ENCODE measurements at places on chromosomes 6 and 20. TPM values are rescaled to one million over a fixed set of nuclear protein-coding genes. Genes with fewer than 3 reads are reported as not detected.

GRCh38 chr6:43935921-43936439, 166.0 kb downstream of the VEGFA start:
- H3K27ac ChIP-seq: peak overlapping the region; percentile 6
- no peak for DNase-seq
- H3K36me3 ChIP-seq: peaks cover 4% of the 10 kb centered on the region
- H3K4me1 ChIP-seq: peaks cover 9% of the 10 kb centered on the region

GRCh38 chr6:149235130-149235561, 82.4 kb upstream of the TAB2 start:
- no peaks in the 10 kb centered on the region for H3K27me3 ChIP-seq
- no peaks in the 10 kb centered on the region for H3K36me3 ChIP-seq
- no peak overlapping the region for H3K4me3 ChIP-seq
- H3K27ac ChIP-seq: no peak overlapping the region
- DNase-seq: no peak
- H3K4me1 ChIP-seq: no peaks in the 10 kb centered on the region

- H3K36me3 ChIP-seq: no peaks in the 10 kb centered on the region
- H3K27ac ChIP-seq: no peak overlapping the region
Observed at GRCh38 chr6:16947375-16948015, 154.4 kb upstream of the STMND1 start.

DNA sequence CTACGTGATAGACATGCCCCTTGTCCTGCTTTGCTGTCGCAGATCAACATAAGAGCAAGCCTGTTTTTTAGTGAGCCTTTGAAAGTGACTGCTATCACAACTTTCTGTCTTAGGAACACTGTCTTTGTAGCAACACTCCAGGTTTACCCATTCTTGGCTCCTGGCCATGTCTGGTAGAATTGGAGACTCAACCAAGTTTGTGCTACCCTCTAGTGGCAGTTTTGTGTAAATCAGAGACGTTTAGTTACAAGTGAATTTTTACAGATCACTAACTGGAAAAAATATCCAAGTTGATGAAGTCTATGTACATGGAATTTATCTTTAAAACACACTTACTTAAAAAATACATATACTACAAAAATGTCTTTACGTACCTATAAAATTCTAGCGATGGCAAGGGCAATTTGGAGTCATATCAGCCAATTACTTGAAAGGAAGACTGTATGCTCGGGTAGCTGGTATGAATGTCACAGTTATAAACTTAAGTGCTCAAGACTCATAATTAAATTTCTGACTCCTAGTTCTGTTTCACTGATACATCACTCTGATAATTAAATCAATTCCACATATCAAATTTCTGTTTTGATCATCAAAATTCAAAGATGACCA, 101.4 kb downstream of the ADGB start:
- DNase-seq: no peak
- no peaks in the 10 kb centered on the region for H3K4me1 ChIP-seq
- no peaks in the 10 kb centered on the region for H3K27me3 ChIP-seq
- H3K4me3 ChIP-seq: no peak overlapping the region
- no peak overlapping the region for H3K27ac ChIP-seq
- H3K36me3 ChIP-seq: no peaks in the 10 kb centered on the region

- no peak overlapping the region for H3K27ac ChIP-seq
- DNase-seq: no peak
- peaks cover 7% of the 10 kb centered on the region for H3K4me1 ChIP-seq
- no peak overlapping the region for H3K4me3 ChIP-seq
Observed at GRCh38 chr6:36542041-36542440, 5.2 kb downstream of the STK38 start.

GRCh38 chr20:37233548-37234253, 27.9 kb downstream of the GHRH start:
- peak overlapping the region; percentile 4 for H3K27ac ChIP-seq
- no peak for DNase-seq
- H3K4me3 ChIP-seq: no peak overlapping the region

DNA sequence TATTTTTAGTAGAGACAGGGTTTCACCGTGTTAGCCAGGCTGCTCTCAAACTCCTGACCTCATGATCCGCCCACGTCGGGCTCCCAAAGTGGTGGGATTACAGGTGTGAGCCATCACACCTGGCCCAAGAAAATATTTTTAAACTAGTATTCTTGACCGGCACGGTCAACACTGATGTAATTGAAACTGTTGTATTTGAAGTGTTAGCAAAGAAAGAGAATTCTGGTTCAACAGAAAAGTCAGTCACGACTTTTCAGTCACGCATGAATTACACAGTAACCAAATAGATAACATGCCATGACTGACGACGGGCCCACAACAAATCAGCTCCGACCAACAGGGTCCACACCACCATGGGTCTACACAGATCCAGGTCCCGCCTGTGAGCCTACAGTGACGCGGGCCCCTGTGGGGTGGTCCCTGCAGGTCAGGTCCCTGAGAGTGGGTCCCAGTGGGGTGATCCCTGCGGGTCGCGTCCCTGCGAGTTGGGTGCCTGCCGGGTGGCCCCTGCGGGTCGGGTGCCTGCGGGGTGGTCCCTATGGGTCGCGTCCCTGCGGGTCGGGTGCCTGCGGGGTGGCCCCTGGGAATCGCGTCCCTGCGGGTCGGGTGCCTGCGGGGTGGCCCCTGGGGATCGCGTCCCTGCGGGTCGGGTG, 1.0 kb downstream of the GMEB2 start:
- H3K4me3 ChIP-seq: peak overlapping the region; percentile 72
- no peaks in the 10 kb centered on the region for H3K36me3 ChIP-seq
- DNase-seq: no peak
- peak overlapping the region; percentile 72 for H3K27ac ChIP-seq
- H3K4me1 ChIP-seq: peaks cover 16% of the 10 kb centered on the region

DNA sequence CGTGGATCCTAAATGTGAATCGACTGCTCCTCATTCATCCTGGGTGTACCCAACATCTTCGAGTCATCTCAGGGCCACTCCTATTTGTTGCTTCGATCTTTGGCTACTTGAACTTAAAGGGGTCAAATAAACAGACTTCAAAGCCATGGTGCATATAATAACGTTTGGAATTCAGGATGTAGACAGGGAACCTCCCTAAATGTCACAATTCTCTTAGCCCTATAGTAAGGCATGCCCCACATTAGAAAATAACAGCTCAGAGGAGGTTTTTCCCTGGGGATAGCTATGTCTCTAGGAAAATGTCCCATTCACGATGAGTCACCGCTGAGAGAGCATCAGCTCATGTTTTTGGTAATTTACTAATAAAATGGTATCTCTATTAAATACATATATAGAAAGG, 54.8 kb upstream of the BMP6 start:
- H3K27ac ChIP-seq: no peak overlapping the region
- H3K27me3 ChIP-seq: peaks cover 2% of the 10 kb centered on the region
- no peak overlapping the region for H3K4me3 ChIP-seq
- DNase-seq: no peak

DNA sequence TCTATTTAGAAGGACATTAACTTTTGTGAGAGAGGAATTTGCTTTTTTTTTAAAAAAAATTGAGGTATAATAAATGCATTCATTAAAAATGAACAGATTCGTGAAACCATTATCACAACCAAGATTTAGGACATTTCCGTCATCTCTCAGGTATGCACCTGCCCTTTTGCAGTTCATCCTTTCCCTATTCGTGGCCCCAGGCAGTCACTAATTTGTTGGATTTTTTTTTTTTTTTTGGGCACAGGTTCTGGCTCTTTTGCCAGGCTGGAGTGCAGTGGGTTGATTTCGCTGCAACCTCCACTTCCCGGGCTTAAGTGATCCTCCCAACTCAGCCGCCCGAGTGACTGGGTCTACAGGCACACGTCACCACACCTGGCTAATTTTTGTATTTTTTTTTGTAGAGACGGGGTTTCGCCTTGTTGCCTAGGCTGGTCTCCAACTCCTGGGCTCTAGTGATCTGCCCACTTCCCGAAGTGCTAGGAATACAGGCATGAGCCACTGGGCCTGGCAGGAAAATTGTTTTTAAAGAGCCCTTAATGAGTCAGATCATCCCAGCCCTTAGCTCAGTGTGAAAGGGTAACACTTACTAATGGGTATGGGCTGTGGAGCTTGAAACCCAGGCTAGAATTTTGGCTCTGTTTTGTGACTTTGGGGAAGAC, 9.2 kb downstream of the PHF3 start:
- DNase-seq: no peak
- H3K4me3 ChIP-seq: no peak overlapping the region
- H3K4me1 ChIP-seq: no peaks in the 10 kb centered on the region
- no peaks in the 10 kb centered on the region for H3K36me3 ChIP-seq
- H3K27ac ChIP-seq: no peak overlapping the region

- no peak overlapping the region for H3K27ac ChIP-seq
- H3K4me3 ChIP-seq: no peak overlapping the region
- peaks cover 3% of the 10 kb centered on the region for H3K4me1 ChIP-seq
- DNase-seq: peak; percentile 73
- no peaks in the 10 kb centered on the region for H3K36me3 ChIP-seq
- H3K27me3 ChIP-seq: peaks cover 7% of the 10 kb centered on the region
Observed at GRCh38 chr6:33761922-33762629, 15.4 kb upstream of the IP6K3 start.

GRCh38 chr6:34792605-34793500, 970 bp downstream of the BLTP3A start:
- peak overlapping the region; percentile 97 for H3K27ac ChIP-seq
- peak; percentile 34 for DNase-seq
- H3K36me3 ChIP-seq: peaks cover under 1% of the 10 kb centered on the region
- peak overlapping the region; percentile 93 for H3K4me3 ChIP-seq

DNA sequence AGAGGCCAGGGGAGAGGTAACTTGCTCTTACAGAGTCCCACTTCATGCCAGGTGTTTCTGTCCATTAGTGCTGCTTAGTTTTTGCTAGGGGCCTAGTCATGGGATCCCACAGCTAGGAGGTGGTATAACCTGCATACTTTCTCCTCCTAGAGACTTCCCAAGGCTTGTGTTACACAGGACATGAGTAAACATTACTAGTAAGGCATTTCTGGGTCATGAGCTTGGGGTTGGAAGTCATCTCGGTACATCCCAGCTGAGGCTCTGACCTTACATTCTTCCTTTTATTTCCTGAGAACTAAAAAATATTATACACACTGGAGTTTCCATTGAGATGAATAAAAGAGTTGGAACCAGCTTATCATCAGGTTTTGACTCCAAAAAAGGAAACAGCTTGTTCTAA, 20.9 kb upstream of the PNPLA1 start:
- H3K4me3 ChIP-seq: no peak overlapping the region
- H3K36me3 ChIP-seq: no peaks in the 10 kb centered on the region
- DNase-seq: no peak
- H3K4me1 ChIP-seq: peaks cover 6% of the 10 kb centered on the region

DNA sequence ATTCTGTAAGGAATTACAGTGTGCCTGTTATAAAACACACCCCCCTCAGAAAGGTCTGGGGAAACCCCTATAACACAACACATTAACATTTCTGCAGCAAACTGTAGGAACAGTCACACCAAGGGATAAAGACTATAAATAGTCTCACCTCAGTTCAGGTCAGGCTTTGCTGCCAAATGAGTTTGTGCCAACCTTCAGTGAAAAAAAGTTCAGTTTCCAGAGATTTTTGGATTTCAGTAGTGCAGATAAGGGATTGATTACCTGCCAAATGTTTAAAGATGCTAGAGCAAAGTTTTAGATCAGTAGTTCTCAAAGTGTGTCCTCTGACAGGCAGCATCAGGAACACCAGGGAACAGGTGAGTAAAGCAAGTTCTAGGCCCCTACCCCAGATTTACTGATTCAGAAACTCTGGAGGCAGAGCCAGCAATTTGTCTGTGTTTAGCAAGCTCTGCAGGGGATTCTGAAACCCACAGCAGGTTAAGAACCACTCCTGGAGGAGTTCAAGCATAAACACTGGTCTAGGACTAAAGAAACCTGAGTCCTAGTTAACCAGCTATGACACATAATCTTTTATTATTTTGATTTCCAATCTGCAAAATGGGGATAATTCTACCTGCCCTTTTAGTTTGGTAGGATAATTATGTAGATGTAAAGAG, 111.0 kb downstream of the RCAN2 start:
- H3K4me3 ChIP-seq: no peak overlapping the region
- H3K27ac ChIP-seq: no peak overlapping the region
- no peaks in the 10 kb centered on the region for H3K4me1 ChIP-seq

DNA sequence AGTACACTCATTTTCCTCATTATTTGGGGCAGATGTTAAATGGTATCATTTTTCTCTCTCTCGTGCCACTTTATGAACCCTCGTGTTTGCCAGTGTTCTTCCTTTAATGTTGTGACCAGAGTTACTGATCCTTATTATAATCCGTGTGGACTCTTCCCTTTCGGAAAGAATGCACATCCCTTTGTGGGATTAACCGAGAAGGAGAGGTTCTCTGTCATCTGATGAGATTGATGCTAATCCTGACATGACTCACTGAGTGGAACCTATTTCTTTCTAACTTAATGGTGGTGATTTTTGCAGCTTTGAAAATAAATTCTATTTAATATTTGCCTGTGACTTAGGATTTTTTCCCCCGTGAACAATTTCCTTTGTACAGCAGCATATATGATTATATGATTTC, 300.0 kb upstream of the MAN1A1 start:
- H3K4me1 ChIP-seq: no peaks in the 10 kb centered on the region
- H3K27me3 ChIP-seq: no peaks in the 10 kb centered on the region
- DNase-seq: no peak
- no peak overlapping the region for H3K27ac ChIP-seq
- no peaks in the 10 kb centered on the region for H3K36me3 ChIP-seq
- H3K4me3 ChIP-seq: no peak overlapping the region

GGTLC1 gene
- total RNA-seq: not detected

GPR6 gene
- not detected for total RNA-seq

ZNF334 gene
- 32.9 TPM for total RNA-seq

VGLL2 gene
- total RNA-seq: not detected

THBS2 gene
- total RNA-seq: 3.1 TPM

Measured in glutamatergic neuron (in vitro differentiated cells).